ENCODE measurements at places on chromosomes 1 and 21.

DNA sequence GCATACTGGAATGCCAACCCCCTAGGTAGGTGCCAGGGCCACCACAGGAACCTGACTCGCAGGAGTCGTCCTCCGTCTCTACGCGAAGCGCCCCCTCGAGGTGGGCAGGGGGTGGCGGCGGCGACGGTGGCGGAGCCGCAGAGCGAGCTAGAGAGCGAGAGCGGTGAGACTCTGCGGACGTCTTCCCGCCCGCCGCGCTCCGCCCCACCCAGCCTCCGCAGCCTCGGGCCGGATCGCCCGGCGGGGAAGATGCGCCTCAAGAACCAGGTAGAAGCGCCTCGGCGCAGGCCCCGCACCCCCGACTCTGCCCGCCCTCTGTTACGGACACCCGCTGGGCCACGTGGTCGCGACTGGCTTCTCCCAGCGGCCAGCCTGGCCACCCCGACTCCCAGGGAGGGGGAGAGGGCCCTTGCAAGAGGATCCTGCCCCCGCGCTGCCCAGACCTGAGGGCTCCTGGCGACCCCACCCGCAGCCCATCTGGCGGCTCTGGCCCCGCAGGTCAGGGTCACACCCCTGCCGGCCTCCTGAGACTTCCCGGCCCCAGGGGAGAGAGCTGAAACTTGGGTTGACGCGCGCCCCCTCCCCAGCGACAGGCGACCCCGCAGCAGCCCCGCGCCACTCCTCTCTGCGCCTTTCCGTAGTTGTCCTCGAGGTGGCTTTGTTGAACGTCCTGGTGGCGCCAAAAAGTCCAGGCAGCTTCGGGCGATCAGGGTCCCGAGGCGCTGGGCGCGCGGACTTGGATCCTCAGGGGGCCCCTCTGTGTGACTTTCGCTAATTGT, 24.4 kb upstream of the AGBL4 start:
- no peak for DNase-seq

GRCh38 chr1:225774281-225775147, 3.1 kb upstream of the SRP9 start:
- no peak for DNase-seq

DNA sequence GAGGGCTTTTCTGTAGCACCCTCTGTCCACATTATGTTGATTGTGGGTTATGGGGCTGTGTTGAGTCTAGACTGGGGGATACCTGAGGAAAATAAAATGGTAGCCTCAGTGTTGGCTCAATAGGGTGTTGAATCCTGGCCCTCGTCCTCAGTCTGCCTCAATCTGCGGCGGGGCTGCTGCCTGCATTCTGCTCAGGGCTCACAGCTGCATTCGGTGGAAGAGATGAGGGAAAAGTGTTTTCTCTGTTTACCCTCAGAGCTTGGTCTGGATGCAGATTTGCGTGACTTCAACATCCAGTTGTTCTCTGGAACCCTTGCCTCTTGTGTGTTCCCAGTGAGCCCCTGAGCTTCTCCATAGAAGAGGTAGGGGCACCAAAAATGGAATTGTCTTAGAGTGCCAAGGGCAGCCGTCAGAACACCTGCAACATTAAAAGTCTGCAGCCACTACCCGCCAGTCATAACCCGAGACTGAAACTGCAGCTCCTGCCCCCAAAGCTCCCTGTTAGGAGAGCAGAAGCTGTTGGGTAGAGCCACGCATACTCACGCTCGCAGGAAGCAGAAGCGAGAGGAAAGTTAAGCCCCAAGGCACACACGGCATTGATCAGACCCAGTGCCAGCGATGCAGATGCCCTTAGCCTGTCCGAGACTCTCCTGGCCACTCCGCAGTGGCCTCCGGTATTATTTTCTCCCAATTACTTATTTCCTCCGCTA, 215.3 kb upstream of the C1orf174 start:
- DNase-seq = no peak

DNA sequence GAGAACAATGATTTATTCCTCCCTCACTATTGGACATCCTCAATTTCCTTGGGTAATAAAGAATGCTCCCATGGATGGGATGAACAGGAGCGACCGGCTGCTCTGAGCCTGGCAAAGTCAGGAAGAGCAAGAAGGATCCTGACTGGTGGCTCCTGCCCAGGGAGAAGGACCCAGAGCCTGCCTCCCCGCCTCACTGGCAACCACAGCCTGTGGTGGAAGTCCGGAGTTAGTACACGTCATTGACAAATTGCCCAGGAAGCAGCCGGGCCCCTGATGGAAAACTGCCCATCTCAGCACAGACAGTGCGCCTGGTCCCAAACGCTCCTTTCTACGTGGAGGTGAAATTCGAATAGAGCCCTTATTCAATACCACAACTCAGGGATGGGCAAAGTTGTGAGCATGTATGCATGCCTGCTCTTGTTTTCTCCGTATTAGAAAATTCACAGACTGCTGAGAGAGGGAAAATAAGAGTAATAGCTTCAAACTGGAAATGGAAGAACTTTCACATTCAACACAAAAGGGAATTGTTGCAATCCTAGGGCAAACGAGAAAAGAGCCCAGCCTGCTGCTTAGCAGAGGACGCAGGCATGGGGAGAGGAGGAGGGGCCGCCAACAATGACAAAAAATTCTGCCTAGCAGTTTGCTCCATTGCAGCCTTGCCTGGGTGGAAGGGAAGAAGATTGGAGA, 397.1 kb upstream of the VAMP3 start:
- no peak for DNase-seq

DNA sequence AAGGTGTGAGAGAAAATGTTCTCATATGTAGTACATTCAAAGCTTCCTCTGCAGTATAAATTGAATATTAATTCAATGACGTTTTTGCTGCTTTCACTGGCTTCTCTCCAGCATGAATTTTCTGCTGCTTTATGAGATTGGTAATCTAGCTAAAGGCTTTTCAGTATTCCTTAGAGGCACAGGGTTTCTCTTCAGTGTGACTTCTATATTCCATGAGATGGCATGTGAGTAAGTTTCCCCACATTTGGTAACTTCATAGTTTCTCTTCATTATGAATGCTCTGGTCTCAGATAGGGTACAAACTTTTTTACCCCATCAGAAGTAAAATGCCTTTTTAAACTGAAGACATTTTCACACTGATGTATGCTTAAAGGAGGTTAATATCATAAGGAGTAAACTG, 10.4 kb upstream of the KLF18 start:
- no peak for DNase-seq

GRCh38 chr1:176416777-176417176, 46.2 kb upstream of the PAPPA2 start:
- DNase-seq = no peak

- no peak for DNase-seq
Observed at GRCh38 chr1:33032126-33032869, 4.4 kb downstream of the AK2 start.
